ACHN (cell line): ENCODE measurements at places on chromosomes 13 and 19.

- DNase-seq, result peak; percentile 87
Measured at GRCh38 chr13:114119196-114119595, 13.2 kb downstream of the RASA3 start.

DNA sequence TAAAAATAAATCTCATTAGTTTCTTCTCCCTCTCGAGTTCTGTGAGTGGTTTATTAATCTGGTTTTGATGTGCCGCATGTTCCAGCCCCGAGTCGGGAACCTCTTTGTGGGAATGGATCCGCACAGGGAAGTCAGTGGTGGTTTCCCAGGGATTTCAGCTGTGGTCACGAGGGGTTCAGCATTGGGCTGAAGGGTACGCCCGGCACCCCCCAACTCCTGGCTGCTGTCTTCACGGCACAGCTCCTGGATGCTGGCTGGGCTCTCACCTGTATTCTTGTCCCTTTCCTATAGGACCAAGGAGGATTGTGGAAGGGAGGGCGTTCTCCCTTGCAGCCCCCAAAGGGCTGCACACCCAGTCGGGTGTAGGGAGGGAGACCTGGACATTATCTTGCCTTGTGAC is 167.8 kb downstream of the ZNF536 start:
- no peak for DNase-seq

DNA sequence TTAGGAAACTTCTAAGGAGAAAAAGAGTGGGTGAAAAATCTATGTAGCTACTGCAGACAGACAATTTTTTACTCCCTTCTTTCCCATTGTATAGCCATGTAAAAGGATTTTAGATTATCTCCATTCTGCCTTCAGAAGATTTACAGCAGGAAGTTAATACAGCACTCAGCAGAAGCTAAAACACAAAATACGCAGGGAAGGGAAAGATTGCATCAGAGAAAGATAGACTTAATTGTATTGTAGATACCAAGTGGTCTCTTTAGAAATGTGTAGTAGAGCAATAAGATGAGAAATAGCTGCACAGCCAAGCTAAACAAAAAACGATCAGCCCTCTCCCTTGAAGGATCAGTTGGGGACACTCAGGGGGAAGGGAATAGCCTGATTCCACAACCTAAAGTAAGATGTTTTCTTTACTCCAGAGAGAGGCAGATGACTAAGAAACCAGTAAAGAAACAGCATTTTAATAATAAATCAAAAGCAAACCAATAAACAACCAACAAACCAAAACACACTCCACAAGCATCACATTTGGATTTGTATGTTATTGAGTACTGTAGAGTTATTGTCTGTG is 236.7 kb upstream of the SLITRK1 start:
- no peak for DNase-seq

- DNase-seq, result no peak
Measured at GRCh38 chr13:109646423-109646822, 140.0 kb downstream of the IRS2 start.

GRCh38 chr19:47303966-47304365 is 5.7 kb upstream of the C5AR1 start:
- DNase-seq, result no peak

- no peak for DNase-seq
Measured at GRCh38 chr19:14471436-14472187, 3.5 kb downstream of the PTGER1 start.

DNA sequence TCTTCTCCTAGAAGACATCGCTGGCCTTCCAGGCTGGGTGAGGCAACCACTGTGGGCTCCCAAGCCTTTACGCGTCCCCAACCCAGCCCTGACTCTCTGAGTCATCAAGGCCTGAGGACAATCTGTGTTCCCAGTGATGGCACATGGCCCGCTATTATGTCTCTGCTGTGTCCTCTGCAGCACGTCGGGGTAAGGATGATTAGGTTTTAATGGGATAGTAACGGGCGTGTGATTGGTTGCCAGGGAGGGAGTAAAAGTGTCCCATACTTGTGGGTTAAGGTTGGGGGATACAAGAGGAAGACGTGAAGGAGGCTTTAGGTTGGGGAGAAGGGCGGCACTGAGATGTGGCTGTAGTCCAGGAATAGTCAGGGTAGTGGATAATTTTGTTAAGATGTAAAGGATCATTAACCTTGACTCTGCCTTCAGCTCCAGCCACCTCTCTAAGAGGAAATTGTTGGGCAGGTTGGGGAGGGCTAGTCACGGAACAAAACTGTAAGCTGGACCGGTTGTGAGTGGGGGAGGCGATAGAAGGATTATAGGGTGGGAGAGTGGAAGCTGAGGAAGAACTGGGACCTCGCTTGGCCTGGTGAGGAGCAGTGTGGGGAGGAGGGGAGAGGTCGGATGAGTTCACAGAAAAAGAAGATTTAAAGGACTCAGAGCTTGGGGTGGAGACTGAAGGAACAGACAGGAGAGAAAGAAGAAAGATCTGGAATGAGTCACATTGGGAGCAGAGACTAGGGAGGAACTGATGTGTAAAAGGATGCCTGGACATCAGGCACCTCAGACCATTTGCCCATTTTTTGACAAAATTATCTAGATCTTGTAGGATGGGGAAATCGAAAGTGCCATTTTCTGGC is 27.9 kb upstream of the IGFL1 start:
- DNase-seq, result no peak

- DNase-seq, result no peak
Measured at GRCh38 chr13:106530980-106531481, 4.4 kb downstream of the EFNB2 start.

- DNase-seq, result no peak
Measured at GRCh38 chr13:31042481-31043165, 110.2 kb downstream of the TEX26 start.

- no peak for DNase-seq
Measured at GRCh38 chr13:102933122-102933521, 87.3 kb downstream of the ERCC5 start.

- no peak for DNase-seq
Measured at GRCh38 chr19:33325920-33326319, 23.6 kb upstream of the CEBPA start.

- no peak for DNase-seq
Measured at GRCh38 chr13:27383104-27383921, 41.1 kb upstream of the GTF3A start.

GRCh38 chr19:38970664-38971532 is 4.6 kb downstream of the FBXO17 start:
- no peak for DNase-seq

- no peak for DNase-seq
Measured at GRCh38 chr19:47486900-47487299, 2.9 kb upstream of the KPTN start.

- DNase-seq, result no peak
Measured at GRCh38 chr19:45191375-45191774, 12.8 kb downstream of the BLOC1S3 start.

- DNase-seq, result no peak
Measured at GRCh38 chr19:58182577-58182988, 278 bp upstream of the ZNF274 start.

DNA sequence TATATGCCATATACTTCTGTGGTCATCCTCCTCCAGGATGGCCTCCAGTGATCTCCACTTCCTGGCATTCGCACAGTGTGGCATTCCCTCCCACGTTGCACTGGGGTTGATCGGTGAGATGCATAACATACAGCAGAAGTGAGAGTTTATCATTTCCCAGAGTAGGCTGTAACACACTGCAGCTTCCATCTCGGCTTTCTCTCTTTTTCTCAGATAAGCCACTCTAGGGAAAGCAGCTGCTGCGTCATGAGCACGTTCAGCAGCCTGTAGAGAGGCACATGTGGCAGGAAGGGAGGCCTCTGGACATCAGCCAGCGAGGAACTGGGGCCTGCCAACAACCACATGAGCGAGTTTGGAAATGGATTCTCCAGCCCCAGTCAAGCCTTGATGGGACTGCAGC is 807.1 kb downstream of the DIAPH3 start:
- no peak for DNase-seq

- no peak for DNase-seq
Measured at GRCh38 chr19:2053601-2054389, 2.8 kb upstream of the MKNK2 start.
